ENCODE measurements at places on chromosomes 7 and 10.

DNA sequence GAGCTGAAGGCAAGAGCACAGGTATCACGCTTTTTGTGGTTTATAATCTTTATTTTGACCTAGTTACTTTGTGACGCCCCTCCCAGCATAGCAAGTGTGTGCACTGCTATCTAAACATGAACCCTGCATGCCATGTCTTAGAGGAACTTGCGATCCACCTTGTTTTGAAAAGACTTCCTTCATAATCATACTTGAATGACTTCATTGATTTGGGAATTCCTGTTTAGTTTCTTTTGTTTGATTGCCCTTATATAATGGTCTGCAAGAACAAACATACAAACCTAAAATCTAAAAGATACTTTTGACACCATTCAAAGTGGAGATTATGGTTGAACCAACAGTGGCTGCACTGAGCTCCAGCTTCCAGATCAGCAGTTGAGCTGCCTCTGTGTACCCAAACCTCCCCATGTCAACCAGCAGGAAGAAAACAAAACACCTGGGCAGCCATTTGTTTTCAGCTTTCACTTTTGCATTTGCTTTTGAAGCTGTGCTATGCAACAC lies 132.6 kb downstream of the CELF2 start:
- DNase-seq = no peak

DNA sequence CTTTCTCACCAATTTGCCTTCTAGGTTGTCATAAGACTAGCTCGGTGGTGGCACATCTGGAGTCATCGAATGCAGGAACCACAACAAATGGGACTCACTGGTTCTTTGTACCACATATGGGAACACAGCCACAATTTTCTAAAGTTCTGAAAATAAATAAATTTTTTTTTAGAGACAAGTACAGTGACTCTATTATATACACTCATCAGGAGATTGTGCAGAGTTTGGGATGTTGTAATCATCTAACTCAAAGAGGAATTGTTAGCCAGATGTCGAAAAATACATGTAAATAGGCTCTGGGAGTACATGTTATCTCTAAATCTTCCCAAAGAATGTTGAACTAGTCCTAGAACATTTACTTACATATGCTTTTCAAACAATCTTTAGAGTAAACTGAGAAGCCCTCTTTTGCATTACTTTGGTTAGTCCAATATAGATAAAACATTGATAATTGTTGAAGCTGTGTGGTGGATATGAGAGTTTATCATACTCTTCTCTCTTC lies 19.6 kb upstream of the SEPTIN7 start:
- DNase-seq = no peak

- DNase-seq = no peak
Observed at GRCh38 chr10:98617906-98618520, 171.3 kb upstream of the HPS1 start.

- DNase-seq = peak; percentile 10
Observed at GRCh38 chr10:18233775-18234174, 93.6 kb downstream of the CACNB2 start.

GRCh38 chr7:14288701-14289100 lies 299.2 kb upstream of the ETV1 start:
- DNase-seq = no peak

- no peak for DNase-seq
Observed at GRCh38 chr7:29113384-29114102, 32.8 kb downstream of the CPVL start.

DNA sequence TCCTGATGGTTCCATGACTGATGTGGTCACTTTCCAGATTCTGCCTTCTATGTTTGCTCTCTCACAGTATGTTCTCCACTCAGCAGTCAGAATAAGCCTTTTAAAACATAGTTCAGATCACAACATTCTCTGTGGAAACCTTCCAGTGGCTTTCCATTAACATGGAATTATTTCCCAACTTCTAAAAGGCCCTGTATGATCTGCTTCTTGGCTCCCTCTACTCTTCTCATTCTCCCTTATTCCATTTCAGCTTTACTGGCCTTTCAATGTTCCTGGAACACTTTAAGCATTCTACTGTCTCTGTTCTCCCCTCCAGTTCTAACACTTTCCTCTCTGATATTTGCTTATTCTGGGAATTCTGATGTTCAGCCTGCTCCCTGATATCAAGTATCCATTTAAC lies 325.6 kb downstream of the THSD7A start:
- DNase-seq = no peak

GRCh38 chr7:50216626-50217025 lies 87.9 kb upstream of the IKZF1 start:
- no peak for DNase-seq

DNA sequence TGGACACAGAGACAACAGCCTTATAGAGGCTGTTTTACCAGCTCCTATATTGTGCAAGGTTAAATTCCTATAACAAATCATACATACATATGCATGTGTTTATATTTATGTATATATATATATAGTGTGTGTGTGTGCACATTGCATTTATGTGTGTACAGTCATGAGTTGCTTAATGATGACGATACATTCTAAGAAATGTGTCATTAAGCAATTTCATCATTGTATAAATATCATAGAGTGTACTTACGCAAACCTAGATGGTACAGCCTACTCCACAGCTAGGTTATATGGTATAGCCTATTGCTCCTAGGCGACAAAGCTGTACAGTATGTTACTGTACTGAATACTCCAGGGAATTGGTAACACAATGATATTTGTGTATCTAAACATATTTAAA lies 30.1 kb upstream of the TNKS2 start:
- no peak for DNase-seq

GRCh38 chr10:15118615-15119014 lies 21.5 kb downstream of the RPP38 start:
- DNase-seq = no peak

- no peak for DNase-seq
Observed at GRCh38 chr10:88996927-88997326, 6.3 kb downstream of the FAS start.

DNA sequence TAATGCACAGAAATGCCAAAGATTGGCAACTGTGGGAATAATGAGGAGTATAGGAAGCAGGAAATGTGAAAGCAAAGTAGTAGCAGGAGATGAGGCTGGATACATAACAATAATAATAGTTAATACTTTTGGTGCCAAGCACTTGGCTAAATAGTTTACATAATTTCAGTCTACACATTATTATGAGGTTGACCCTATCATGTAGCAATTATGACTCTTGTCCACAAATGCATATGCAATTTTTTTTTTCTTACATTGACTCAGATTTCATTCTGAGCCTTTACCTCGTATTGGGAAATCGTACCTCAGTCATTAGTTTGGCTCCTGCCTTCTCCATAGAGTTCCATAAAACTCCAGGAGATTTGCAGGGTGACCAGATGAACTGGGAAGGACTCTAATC lies 219.9 kb downstream of the SUGCT start:
- DNase-seq = no peak

GRCh38 chr10:3173171-3173878 lies 743 bp upstream of the PITRM1 start:
- no peak for DNase-seq

DNA sequence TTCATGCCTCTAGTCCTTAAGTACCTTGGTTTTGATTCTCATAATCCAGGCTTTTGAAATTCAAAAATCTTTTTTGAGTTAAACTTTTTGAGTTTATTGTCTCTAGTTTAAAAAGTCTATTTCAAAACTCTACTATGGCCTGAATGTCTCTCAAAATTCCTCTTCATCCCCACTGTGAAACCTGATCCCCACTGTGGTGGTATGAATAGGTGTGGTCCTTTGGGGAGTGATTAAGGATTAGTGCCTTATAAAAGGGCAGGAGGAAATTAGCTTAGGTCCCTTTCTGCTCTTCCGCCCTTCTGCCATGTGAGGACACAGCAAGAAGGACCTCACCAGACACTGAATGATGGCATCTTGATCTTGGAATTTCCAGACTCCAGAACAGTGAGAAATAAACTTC lies 44.1 kb upstream of the JAZF1 start:
- no peak for DNase-seq

GRCh38 chr7:102289057-102289456 lies 2.4 kb downstream of the SH2B2 start:
- no peak for DNase-seq

- no peak for DNase-seq
Observed at GRCh38 chr7:128435327-128435686, 20.4 kb upstream of the HILPDA start.

- DNase-seq = no peak
Observed at GRCh38 chr7:151777908-151778670, 98.8 kb downstream of the PRKAG2 start.

- peak; percentile 19 for DNase-seq
Observed at GRCh38 chr10:45471531-45472310, 97.7 kb downstream of the ALOX5 start.

GRCh38 chr10:5184987-5185775 lies at the start of gene AKR1C8:
Gene AKR1C8, minus strand, starts transcription at chr10:5185150. Its CDS starts 46 bp downstream, at chr10:5185104.
- DNase-seq = no peak

- DNase-seq = no peak
Observed at GRCh38 chr10:17785276-17785930, 23.7 kb upstream of the MRC1 start.

GRCh38 chr10:79229071-79229541 lies 118.2 kb upstream of the PPIF start:
- no peak for DNase-seq

DNA sequence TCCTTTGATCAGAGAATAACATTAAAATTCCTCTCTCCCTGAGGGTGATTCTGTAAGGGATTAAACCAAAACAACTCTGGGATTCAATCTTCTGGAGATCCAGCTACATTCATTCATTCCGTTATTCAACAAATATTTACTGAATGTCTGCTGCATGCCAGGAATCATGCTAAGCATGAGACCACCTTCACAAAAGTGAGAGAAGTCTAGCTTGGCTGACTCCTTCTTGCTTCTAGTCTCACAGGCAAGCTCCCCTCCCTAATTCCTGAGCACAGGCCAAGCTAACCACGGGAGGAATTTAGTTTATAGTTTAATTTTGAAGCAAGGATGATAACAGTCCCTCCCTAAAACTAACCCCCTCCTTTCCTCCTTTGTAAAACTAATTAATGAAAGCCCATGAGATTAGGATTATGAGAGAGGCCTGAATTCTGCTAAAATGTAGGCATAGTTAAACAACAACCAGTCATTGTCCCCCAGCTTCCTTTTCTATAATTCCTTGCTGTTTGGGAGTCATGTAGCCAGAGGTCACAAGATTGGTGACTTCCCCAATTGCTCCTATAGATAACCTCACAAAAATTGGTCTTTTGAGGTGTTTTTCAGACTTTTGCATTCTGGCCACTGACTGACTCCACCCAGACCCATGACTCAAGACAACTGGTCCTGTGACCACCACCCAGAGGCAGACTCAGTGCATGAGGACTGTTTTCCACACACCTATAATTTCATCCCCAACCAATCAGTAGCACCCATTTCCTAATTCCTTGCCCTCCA lies 113.5 kb downstream of the ITGB8 start:
- no peak for DNase-seq

GRCh38 chr10:85458324-85458723 lies 908.3 kb downstream of the GRID1 start:
- DNase-seq = peak; percentile 34

DNA sequence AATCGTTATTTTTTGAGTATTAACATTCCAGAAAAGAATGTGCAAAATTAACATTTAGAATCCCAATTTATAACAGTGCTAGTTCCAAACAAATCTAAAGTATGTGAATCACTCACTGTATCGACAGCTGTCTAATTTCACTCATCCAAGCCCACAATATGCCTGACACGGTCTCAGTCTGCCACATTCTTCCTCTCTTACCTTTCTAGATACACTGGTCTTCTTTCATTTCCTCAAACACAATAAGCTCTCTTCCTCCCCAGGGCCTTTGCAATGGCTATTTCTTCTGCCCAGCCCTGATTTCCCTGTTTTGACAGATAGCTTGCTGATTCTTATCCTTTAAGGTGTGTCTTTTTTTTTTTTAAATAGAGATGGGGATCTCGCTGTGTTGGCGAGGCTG lies 48.8 kb downstream of the UBE2H start:
- no peak for DNase-seq

- no peak for DNase-seq
Observed at GRCh38 chr10:95508730-95509129, 52.4 kb downstream of the SORBS1 start.

DNA sequence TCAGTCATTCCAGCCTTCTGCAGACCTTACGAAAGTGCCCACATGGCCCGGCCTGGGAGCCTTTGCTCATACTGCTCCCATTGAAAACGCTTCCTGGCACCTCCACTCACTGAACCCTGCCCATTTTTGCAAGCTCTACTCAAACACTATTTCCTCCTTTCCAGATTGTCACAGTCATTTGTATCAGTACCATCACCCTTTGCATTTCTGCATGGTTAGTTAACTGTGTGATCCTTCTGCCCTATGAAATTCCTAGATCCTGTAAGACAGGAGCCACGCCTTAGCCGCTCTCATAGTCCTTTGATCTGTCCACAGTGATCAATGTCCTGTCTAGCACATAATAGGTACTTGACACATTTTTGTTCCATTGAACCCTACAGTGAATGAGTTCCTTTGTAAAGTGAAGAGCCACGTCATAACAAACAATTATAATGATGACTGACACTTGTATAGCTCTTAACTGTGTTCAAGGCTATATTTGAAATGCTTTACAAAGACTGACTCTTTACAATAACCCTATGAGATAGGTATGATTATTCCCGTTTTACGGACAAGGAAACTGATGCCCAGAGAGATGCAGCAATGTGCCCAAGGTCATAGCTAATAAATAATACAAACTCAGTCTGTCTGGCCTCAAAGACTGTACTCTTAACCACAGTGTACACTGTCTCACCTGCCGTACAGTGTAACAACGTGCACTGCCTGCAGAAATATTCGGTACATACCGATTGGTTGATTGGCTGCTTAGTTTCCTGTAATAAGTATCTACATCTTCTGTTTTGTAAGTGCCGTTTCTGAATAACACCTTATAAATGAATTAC lies 16.6 kb upstream of the ITIH2 start:
- DNase-seq = no peak

DNA sequence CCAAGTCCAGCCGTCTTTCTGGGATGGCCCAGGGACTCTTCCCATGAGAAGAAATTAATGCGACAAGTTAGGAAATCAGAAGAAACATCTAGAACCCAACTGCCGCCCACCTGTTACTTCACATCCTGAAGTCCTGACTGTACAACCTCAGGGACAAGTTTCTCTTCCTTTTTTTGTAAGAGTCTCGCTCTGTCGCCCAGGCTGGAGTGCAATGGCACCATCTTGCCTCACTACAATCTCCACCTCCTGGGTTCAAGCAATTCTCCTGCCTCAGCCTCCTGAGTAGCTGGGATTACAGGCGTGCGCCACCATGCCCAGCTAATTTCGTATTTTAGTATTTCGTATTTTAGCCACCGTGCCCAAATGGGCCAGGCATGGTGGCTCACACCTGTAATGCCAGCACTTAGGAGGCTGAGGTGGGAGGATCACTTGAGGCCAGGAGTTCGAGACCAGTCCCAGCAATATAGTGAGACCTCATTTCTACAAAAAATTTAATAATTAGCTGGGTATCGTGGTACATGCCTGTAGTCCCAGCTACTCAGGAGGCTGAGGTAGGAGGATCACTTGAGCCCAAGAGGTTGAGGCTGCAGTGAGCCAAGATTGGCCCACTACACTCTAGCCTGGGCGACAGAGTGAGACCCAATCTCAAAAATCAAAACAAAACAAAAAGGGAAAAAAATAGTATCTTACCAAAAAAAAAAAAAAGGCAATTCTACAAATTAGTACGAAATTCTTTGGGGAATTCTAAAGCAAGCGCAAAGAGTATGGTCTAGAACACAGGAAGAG lies 20.8 kb downstream of the LAT2 start:
- no peak for DNase-seq
